ENCODE measurements at places on chromosomes 11 and 22.
A peak's percentile ranks its signal among the peaks of the same experiment; 100 is the strongest.

DNA sequence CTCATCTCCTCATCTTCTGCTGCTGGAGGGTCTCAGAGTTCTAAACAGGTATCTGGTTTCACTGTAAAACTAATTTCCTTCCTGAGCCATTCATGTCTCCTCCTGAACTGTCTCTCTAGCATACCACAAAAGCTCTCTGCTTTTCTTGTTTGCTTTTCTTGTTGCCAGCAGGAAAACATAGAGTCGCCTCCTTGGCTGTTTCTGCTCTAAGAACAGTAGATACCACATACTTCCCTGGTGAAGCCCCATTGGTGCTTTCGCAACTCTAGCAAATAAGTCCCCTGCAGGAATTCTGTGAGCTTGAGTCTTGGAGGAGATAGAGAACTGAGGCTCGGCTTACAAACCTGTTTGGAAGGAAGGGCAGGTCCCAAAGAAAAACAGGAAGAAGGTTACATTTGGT lies 7.0 kb downstream of the DIXDC1 start:
- no peak for DNase-seq

GRCh38 chr11:45850446-45850845 lies 3.2 kb downstream of the CRY2 start:
- no peak for DNase-seq

DNA sequence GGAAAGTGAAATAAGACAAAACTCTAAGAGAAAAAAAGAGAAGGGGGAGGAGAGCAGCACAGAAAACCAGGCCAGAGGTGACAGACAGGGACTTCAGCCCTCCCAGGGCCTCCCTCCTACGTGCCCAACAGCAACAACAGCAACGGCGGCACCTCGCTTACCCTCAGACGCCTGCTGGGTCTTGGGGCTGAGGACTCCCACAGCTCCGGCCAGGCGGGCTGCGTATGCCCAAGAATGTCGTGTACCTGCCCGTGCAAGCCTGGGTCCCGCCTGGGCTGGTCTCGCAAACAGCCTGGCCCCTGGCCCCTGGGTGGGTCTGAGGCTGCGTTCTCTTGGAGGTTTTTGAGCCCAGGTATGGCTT lies 30.5 kb downstream of the ARAP1 start:
- no peak for DNase-seq

GRCh38 chr22:26669060-26669481 lies 11.7 kb downstream of the MIAT start:
- DNase-seq: peak; percentile 13

GRCh38 chr11:33731723-33732531 lies 4.3 kb downstream of the CD59 start:
- DNase-seq: peak; percentile 58

- DNase-seq: no peak
Observed at GRCh38 chr11:44483919-44484610, 81.4 kb upstream of the CD82 start.

DNA sequence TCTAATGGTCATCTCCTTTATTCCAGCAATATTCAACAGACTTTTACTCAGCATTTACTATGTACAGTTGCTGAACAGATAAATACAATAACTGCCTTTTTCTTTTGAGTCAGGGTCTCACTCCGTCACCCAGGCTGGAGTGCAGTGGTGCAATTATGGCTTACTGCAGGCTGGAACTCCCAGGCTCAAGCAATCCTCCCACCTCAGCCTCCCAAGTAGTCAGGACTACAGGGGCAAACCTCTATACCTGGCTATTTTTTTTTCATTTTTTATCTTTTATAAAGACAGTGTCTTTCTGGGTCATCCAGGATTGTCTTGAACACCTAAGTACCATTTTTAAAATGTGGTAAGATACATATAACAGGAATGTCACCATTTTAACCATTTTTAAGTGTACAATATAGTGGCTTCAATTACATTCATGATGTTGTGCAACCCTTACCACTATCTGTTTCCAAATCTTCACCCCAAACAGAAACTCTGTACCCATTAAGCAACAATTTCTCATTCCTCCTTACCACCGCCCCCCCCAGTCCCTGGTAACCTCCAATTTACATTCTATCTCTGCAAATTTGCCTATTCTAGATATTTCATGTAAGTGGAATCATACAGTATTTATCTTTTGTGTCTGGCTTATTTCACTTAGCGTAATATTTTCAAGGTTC lies 67.8 kb downstream of the MIAT start:
- DNase-seq: no peak

DNA sequence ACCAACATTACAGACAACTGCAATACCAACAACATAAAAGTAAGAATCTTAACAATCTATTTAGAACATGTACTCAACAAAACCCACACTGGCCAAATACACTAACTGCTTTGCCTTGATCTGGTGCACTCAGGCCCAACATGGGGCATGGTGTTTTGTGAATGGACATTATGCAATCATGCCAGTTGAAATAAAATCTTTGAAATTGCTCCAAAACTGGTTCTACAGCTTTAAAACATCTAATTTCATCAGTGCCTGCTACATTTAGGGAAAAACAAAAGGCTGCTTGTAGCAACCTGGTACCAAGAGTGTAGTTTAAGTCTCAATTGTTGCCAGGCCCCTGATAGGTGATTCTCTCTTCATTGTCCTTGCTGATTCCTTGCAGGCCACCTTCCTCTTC lies 3.3 kb upstream of the CTR9 start:
- no peak for DNase-seq

GRCh38 chr11:21007297-21007696 lies 337.9 kb downstream of the NELL1 start:
- no peak for DNase-seq

DNA sequence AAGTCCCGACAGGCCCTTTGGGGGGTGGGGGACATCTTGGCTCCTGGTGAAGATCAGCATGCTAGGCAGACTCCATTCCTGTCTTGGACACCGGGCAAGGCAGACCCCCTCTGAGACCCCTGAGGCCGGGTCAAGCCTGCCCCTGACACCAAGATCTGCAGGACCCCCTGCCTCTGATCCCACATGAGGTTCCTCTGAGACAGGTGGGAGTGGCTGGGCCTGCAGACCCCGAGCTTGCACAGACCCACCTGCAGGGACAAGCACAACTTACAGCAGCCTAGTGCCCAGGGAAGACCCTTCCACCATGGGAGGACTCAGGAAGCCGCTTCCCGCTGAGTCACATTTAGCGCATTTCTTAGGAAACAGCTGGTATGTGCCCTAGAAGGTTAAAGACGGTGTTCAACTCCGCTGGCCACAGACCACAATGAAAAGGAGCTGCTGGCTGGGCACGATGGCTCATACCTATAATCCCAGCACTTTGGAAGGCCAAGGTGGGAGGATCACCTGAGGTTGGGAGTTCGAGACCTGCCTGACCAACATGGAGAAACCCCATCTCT lies 15.5 kb downstream of the ARVCF start:
- DNase-seq: no peak

GRCh38 chr11:37612146-37612545 lies 1014.1 kb upstream of the RAG2 start:
- no peak for DNase-seq

DNA sequence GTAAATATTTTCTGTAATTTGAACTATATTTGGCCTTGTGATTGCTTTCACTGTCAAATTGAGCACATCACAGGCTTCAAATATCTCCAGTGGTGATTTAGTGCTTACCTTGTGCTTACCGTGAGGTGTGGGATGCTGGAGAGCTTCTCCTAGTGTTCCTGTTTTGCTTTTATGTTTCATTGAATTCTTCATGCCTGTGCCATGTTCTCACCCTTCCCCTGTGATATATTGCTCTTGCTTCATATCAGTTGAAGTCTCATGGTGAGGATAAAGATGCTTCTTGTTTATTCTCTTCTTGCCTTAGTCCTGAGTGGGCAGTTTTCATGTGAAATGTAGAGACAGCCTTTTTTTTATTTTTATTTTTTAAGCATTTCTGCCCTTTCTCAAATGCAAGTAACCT lies 198.0 kb upstream of the PDGFD start:
- no peak for DNase-seq

DNA sequence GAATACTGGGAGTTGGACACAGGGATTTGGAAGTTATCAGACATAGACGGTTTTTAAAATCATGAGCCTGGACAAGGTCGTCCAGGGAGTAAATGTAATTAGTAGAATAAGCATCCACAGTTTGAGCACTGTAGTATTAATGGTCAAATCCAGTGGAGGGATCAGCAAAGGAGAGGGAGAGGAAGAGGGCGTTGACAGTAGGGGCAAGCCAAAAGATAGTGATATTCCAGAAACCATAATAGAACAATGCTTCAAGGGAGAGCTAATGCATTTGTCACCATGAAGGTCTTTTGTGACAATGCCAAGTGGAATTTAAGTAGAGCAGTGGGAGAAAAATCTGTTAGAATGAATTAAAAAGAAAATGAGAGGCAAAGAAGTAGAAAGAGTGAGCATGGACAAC lies 68.9 kb upstream of the SLC5A12 start:
- DNase-seq: no peak

DNA sequence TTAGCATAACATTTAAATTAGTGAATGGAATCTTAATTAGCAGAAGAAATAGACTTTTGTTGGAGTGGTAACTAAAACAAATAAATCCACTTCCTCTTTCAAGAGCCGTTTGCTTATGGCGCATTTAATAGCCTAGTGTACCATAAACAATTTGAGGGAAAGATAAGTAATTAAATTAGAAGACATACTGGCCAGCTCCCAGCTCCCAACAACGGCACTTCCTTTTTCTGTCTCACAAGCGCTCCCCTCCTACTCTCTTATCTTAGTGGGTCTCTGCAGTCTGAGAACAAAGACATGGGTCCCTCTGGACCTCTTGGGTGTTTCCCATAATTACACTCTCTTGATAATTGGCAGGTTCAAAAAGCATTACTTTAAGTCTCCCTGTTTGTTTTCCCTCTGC lies 146.0 kb downstream of the OPCML start:
- no peak for DNase-seq

GRCh38 chr11:115298300-115299012 lies 205.8 kb downstream of the CADM1 start:
- no peak for DNase-seq

DNA sequence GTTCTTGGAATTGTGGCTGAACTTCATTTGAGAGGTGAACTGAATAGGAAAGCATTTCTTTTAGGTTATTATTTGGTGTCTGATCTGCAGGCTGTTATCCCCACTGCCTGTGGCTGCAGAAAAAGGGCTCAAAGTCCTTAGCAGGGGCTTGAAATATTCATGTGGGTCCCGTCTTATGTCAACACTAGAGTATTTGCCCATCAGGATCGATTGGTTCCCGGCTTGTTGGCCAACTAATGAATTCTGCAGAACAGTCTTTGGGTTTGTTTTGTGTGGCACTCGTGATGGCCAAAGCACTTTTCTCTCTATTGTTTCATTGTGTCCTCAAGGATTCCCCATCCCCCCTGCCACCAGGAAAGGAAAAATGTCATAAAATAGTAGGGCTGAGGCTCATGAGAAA lies 211.9 kb downstream of the MYO18B start:
- no peak for DNase-seq

DNA sequence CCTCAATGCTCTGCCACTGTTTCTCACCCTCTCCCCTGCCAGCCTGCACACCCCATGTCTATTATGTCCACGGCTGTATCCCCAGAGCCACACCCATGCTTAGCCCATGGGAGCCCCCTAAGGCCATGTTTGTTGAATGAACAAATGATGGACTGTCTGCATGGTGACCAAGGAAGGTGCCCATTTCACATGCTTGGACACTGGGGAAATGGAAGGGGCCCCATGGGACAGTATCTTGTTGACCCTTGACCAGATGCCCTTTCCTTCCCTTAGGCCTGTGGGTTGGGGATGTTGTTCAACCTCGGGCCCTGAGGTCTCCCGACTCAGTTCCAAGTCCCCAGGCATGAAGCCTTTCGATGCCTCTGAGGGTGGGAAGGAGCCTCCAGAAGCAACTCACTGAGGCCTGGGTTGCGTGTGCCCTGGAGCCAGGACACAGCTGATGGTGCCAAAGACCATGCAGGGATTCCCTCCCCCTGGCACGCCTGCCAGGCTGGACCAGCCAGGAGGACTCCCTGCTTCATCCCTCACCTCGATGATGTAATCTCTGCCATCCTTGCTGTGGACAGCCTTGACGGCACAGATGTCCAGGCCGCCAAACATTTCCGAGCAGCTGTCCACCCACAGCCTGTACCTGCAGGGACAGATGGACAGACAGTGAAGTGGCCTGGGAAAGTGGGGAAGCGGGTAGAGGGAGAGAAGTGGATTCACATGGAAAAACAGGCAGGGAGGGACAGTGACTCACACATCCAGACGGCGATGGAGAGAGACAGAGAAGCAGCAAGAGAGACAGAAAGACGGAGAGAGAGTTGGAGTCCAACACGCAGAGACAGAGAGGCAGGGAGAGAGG lies 58.9 kb downstream of the FBXO7 start:
- no peak for DNase-seq

- no peak for DNase-seq
Observed at GRCh38 chr11:60705895-60706294, 6.5 kb downstream of the MS4A8 start.

GRCh38 chr11:2434008-2434407 lies 10.3 kb downstream of the TRPM5 start:
- no peak for DNase-seq

- DNase-seq: no peak
Observed at GRCh38 chr11:18011633-18012032, 1.2 kb downstream of the SERGEF start.

- no peak for DNase-seq
Observed at GRCh38 chr11:132456751-132457328, 1075.5 kb downstream of the OPCML start.

DNA sequence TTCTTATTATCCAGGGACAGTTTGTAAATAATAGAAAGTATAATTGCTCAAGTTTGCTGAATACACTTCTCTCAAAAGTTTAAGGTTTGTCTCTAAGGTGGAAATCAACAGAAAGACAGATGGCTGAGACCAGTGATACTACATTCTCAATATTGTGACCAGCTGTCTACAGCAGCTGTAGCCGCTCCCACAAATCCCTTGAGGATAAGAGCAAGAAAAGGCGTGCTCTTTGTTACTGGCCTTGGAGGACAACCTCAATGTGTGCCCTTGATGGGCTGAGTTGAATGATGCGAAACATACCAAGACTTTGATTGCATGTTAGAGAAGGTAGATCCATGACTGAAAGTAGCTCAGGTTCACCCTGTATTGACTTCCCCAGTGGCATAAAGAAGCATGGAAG lies 6.1 kb downstream of the OR6M1 start:
- no peak for DNase-seq

DNA sequence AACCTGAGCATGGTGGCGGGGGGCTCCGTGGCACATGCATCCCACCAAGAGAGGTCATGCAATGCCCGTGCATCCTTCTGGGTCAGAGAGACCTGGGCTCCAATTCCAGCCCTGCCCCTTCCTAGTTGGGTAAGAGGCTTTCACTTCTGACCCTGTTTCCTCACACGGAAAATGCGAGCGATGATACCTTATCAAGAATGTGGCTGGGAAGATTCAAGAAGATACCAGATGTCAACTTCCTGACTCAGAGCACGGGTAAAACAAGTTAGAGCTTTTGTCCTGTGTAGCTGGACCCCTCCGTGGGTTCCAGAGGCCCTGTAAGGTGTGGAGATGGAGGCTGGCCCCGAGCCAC lies 8.7 kb upstream of the DGKZ start:
- DNase-seq: no peak

DNA sequence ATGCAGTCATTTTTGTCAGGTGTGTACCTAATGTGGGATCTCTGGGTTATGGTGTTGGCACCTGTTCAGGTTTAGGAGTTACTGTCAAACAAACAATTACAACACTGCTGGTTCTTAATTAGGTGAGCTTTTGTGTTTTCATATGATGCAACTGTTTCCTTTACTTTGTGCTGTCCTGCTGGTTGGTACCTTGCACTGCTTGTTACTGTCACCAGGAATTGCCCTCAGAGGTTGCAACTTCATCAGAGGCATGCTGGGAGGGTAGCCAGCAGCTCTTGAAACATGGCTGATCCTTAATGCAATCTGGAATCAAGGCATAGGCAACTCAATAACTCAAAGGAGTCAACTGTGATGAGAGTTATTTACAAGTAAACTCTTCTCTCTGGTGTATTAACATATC lies 400.3 kb downstream of the MIAT start:
- no peak for DNase-seq
